Left kidney (tissue), 8 donors: ENCODE measurements at places on chromosomes 2 and 18.
A peak's percentile ranks its signal among the peaks of the same experiment; 100 is the strongest.

- no peak for DNase-seq
Observed at GRCh38 chr2:68282811-68283418, 30.6 kb upstream of the PPP3R1 start.

- DNase-seq, result no peak
Observed at GRCh38 chr2:73063909-73064875, 7.3 kb downstream of the SFXN5 start.

- no peak for DNase-seq
Observed at GRCh38 chr2:79294994-79295393, 135.4 kb upstream of the REG3A start.

- no peak for DNase-seq
Observed at GRCh38 chr2:25929789-25930473, 51.6 kb upstream of the ASXL2 start.

- no peak for DNase-seq
Observed at GRCh38 chr2:1795261-1796231, 51.2 kb upstream of the PXDN start.

DNA sequence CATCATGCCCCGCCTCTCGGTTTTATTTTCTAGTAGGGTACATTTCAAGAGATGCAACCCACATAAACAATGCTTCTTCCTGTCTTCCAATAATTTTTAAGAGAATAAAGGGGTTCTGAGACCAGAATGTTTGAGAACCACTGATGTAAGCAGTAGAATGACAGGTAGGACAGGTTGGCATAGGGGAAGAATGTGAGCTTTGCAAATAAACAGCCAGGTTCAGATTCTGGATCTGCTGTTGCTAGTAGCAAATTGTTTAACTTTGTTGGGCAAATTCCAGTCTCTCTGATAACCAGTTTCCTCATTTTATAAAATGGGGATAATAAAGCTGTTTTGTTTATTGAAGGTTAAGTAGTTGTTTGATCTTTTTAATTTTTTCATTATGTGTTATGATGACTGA is 32.8 kb downstream of the SOCS6 start:
- no peak for DNase-seq

DNA sequence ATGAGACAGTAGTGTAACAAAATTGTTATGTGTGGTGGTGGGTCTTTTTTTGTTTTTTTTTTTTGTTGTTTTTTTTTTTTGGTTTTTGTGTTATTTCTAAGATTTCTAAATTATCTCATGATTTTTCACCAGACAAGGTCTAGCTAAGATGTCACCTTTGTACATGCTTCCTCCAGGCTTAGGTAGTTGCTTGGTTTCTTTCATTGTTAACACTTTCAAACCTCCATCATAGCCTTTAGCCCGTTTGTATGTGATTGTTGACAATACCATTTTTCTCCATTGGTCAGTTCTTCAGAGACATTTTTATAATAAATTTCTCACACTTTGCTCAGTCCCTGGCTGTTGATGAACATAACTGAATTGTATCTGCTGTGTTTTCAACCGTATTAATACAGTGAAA is 2.2 kb downstream of the RELCH start:
- DNase-seq, result no peak

GRCh38 chr2:46157072-46157965 is 139.9 kb upstream of the EPAS1 start:
- no peak for DNase-seq

DNA sequence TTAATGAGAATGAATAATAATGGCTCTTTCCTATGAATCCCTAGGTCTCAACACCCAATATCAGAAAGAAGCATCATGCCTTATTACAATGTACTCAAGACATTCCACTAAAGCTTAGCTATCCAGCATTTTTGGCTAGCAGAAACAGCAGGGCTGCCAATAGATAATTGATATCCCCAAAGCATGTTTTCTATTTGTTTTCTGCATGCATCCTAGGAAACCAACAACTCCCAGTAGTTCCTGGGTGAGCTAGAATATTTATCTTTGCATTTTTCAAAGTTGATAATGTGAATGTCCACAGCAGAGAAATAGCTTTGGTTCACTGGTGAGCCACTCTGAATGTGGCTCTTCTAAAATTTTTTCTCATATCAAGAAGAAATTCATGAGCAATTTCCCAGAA is 5.8 kb upstream of the ANTXR1 start:
- DNase-seq, result no peak

- no peak for DNase-seq
Observed at GRCh38 chr2:156630579-156631337, 194.6 kb downstream of the GPD2 start.

DNA sequence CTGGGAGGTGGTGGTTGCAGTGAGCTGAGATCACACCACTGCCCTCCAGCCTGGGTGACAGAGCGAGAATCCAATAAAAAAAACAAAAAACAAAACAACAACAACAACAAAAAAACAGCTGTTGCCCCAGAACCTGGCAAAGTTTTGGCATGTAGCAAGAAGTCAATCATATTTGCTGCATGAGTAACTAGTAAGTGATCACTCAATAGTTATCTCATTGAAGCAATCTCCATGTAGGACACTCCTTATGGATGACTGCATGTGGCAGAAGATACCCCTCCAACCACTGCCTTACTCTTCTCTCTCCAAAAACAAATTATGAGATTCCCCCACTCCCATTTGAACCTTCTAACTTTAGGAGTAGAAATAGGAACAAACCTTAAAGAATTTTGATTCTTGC is 113.7 kb downstream of the TTC27 start:
- DNase-seq, result no peak

DNA sequence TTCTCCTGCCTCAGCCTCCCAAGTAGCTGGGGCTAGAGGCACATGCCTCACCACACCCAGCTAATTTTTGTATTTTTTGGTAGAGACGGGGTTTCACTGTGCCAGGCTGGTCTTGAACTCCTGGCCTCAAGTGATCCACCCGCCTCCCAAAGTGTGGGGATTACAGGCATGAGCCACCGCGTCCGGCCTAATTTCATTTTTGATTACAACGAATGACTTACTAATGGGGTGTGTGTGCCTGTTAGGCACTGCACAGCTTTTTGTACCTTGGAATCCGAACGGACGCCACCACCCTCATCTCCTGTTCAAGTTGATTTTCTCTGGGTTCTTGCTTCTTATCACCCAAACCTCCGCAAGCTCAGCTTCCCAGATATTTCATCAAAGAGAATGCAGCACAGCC is 17.2 kb downstream of the PTMA start:
- DNase-seq, result no peak

DNA sequence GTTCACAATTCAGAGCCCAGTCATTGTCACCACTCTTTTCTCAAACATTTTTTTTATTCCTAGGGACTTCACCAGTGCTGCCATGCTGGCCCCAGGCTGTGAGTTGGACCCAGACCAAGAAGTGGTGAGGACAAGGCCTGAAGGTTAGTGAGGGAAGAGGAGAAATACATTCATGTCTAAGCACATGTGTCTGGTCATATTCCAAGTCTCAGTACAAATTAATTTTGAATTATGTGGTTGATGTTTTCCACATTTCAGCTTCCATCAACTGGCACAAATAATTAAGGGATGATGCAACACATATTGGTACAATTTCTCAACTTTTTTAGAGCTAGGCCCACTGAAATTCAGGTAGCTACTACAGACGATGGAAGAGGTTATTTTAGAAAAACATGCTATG is 106.6 kb upstream of the UPP2 start:
- no peak for DNase-seq

- DNase-seq, result no peak
Observed at GRCh38 chr18:44473394-44474066, 207.2 kb upstream of the SETBP1 start.

DNA sequence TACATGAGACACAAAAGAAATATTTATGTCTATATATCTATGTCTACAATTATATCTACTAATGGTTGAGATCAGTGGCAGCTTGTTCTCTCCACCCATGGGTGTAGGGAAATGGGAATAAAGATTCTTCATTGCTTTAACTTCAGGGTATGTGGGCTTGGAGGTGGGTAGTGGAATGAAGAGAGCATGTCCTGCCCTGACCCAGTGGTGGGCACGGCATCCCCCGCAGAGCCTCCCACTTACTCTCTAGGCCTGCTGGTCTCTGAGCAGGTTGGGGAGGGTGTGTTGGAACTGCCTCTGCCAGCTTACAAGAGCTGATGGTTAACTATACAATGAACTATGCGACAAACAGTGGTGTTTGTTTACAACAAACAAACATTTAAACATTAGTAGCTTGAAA is 152.5 kb upstream of the SKOR2 start:
- no peak for DNase-seq

DNA sequence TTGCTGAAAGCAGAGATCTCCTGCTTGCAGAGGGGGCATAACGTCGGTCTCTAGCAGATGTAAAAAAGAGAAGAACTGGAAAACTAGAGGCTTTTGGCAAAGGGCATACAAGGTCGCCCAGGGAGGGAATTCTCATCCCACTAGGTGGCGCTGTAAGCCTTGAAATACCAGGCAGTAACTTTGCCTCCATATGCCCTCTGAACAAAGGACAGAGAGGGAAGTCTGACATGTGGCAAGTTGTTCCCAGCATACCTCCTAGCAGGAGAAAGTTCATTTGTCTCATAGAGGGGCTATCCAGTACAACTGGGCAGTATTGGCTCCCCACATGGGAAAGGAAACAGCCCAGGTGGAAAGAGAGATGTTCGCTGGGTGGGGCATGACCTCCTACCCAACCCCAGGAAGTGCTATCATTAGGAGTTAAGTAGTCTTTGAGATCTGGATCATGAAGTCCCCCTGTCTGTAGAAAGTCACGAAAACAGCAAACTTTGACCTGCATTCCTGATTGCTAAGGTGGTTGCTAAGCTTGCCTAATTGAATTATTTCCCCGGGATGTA is 39.9 kb downstream of the STK17B start:
- DNase-seq, result no peak

GRCh38 chr2:42844901-42845821 is 52.8 kb upstream of the HAAO start:
- DNase-seq, result peak; percentile 81

GRCh38 chr2:102841107-102841840 is 79.4 kb downstream of the TMEM182 start:
- DNase-seq, result peak; percentile 68

GRCh38 chr2:172339371-172340010 is 87.9 kb upstream of the ITGA6 start:
- DNase-seq, result peak; percentile 40

DNA sequence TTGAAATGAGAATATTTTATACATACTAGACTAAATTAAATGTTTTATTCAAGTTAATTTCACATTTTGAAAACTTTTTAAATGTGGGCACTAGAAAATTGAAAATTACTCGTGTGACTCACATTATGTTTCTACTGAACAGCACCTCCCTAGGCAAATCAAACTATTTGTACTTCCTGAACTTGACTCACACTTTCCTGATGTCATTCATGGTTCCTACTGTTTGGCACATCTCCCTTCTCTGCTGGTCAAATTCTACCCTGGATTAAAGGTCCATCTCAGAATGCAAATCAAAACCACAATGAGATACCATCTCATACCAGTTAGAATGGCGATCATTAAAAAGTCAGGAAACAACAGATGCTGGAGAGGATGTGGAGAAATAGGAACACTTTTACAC is 16.7 kb downstream of the LHCGR start:
- no peak for DNase-seq

DNA sequence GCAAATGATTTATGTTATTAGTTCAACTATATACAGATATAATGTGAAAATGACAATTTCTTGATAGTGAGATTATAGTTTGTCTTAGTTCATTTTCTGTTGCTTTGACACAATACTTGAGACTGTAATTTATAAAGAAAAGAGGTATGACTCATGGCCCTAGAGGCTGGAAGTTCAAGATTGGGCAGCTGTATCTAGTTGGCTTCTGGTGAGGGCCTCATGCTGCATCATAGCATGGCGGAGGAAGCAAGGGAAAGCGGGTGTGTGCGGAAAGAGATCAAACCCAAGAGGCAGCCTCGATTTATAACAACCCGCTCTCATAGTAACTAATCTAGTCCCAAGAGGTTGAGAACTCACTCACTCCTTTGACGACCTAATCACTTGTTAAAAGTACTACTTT is 11.4 kb downstream of the PLEKHA3 start:
- no peak for DNase-seq
